ENCODE measurements at places on chromosomes 7 and 10.

DNA sequence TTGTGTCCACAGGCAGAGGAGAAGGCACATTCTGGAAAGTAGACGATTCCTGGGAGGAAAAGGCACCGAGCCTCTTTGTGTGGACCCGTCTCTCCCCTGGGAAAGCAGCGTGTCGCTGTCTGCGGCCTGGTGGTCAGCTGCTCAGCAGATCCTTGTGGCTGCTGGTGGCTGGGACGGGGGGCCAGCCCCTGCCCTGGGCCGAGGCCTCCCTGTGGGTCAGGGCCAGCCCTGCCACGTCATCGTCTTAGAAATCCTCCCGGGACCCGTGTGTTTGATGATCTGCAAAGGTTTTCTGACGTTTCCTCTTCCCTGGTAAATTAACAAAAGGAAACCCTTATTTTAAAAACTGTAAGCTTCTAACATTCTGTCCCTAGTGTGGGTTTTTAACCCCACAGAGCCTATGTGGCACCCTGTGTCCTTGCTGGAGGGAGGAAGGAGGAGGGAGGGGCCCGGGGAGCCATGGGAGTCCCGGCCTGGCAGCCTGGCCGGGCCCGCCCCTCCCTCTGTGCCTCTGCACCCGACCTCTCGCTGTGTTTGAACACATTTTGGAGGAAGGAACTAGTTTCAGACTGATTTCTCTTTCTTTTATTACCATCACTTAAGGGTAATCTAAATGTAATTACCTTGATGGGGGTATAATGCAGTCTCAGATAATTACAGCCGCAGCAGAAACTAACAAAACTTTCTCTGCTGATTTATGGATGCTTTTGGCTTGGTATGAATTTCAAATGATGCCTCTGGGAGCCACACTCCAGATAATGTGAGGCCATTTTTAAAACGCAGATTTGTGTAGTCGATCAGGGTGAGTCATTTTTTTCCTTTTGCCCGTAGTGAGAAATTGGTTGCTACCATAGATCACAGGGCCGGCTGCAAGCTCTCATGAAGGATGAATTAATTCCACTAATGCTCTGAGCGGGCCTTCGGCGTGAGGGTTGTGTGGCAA, 85.5 kb downstream of the NKX6-2 start:
- no peak for DNase-seq

- DNase-seq = no peak
These were observed 531.8 kb downstream of the KCNMA1 start for GRCh38 chr10:77105761-77106221.

DNA sequence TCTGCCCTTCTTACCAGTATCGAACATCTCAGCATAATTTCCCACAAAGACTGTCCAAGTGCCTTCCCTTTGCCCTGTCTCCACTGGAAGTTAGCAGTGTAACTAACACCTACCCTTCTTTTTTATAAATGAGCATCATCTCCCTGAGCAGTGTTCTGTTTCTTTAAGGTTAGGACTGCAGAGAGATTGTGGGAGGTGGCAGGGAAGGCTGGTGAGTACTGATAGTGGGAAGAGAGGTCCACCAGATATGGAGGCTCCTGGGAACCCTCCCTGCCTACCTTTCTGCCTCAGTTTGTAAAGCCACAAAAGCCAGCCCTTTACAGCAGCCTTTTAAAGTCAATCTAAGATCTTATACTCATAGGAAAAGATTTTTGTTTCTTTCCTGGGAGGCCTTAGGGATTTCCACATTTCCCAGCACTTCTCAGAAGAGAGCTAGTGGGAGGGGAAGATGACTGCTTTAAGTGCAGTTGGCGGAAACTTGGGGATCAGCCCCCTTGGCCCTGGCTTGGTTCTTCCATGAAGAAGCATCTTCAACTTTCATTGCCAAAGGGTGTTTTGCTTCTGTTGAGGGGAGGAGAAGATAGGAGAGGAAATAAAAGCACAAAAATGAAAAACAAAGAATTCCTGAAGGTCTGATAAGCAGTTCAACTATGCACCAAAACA, 36.6 kb upstream of the CALD1 start:
- DNase-seq = no peak

DNA sequence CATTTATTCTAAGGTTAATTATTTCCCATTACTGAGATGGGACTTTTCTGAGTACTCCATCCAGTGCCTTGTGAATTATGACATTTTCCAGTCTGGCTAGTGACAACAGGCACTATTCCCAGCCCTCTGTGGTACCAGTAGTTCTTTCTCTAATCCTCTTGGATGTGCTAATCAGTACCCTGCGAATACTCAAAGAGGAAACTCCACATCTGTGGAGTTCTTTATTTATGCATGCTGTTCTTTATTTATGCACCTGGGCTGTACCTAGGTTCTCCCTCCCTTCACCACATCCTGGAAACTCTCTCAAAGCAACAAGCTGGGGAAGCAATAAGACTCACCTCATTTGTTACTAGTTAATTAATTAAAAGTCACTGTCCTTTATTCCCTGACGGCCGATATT, 83.5 kb downstream of the TSPAN12 start:
- DNase-seq = no peak

GRCh38 chr10:11870461-11870780, 47.3 kb downstream of the PROSER2 start:
- DNase-seq = no peak

GRCh38 chr10:76463111-76463510, 1031.7 kb downstream of the LRMDA start:
- DNase-seq = no peak

DNA sequence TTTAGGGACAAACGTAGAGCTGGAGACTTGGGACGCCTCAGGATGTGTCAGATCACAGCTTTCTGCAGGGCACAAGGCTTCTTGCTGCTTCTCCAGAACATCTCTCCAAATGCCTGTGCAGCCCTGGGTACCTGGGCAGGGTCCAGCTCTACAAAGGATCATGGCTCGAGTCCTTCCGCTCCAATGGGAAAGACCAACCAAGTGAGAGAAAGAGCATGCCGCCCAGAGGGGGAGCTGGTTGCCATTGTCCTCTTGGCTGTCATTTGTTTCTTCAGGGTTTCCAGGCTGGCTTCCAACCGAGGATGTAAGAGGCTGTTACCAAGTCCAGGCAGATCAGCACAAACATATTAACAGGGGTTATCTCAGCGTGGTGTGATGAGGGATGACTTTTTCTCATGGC, 5.6 kb upstream of the LEP start:
- DNase-seq = no peak

DNA sequence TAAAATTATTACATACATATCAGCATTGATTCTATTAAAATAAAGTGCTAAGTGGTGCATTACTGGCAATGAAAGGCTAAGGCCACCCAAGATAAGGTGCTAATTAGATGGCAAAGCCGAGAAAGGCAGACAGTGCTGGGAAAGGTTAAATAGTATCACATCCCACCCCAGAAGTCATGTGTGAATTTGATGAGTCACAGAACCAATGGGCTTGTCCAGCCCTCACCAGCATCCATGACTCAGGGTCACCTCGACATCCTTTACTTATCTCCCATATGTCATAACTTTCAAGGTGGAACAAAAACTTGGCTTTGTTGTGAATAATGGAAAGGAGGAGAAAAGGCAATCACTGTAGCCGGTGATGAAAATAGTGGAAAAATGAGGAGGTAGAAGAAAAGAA, 459.1 kb downstream of the PLXNA4 start:
- DNase-seq = no peak

DNA sequence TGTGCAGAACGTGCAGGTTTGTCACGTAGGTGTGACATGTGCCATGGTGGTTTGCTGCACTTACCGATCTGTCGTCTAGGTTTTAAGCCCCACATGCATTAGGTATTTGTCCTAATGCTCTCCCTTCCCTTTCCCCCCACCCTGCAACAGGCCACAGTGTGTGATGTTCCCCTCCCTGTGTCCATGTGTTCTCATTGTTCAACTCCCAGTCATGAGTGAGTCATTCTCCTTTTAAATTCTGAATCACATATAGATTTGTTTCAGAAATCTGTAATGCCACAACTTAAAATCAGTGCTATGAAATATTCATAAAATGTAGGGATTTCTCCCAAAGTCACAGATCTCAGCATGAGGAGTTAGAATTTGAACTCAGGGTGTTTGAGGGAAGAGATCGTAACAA, 552.5 kb upstream of the MBL2 start:
- no peak for DNase-seq
